Cortex of kidney (tissue), 1 donor: ENCODE measurements at places on chromosomes 3 and 15.

DNA sequence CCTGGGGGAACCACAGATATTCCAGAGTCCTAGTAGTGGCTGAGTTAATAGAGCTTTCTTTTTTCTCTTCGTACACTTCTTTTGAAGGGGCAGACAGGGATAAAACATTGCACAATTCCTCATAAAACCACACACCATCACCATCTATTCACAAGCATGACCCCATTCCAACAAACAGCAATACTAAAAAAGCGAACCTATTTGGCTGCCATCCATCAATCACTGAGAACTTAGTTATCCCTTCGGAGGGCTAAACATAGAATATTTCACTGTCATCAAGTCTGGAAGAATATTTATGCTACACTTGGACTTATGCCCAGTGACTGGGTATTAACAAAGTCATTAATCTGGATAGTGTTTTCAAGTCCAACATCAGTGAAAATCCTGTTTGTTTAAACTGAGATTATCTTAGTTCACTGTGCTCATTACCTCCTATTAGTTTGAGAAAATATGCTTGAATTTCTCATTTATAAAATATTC, 80.3 kb upstream of the PRTG start:
- no peak for DNase-seq

DNA sequence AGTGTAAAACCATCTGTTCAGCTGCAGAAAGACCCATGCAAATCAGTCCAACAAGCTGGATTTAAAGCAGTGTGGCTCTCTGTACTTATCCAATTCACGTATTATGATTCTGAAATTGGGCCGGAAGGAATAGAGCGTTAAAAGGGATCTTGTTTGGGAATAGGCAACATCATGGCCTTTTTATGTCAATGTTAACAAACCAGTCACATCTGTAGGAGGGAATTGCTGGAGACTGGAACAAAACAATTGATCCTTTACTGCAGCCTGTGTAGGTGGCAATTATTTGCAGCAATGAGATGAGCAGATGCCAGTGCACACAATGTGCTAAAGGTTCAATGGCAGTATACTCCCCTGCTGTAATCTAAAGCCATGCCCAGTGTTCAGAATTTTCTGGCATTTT, 887.4 kb upstream of the ROBO1 start:
- no peak for DNase-seq

DNA sequence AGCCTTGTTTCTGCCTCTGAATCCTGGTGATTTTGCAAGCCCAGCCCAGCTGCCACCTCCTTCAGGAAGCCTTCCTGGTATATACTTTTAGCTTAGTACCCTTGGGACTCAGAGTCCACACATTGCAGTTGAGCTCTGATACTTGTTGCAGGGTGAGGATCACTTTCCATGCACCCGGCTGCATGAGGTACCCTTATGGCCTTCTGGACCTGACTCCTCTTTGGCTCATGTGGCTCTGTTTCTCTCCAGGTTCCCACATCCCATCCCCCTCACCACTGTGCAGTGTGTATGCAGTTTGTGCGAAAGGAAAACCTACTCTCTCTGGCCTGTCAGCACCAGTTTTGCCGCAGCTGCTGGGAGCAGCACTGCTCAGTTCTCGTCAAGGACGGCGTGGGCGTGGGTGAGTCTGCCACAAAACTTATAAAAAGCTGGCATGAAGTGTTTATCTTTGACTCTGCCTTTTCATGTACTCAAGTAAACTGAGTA, 23.1 kb upstream of the P4HTM start:
- DNase-seq, result no peak

- DNase-seq, result no peak
Observed at GRCh38 chr3:96319166-96319565, 495.2 kb upstream of the EPHA6 start.

DNA sequence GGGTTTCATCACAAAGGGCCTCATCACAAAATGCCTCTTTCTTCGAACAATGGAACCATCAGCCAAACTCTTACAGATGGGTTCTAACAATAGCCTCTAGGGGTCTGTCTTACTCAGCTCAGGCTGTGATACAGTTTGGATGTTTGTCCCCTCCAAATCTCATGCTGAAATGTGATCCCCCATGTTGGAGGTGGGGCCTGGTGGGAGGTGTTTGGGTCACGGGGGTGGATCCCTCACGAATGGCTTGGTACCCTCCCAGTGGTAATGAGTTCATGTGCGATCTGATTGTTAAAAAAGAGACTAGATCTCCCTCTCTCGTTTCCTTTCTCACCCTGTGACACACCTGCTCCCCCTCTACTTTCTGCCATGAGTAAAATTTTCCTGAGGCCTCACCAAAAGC, 47.9 kb upstream of the LIPC start:
- DNase-seq, result no peak

GRCh38 chr3:192005989-192006388, 545.0 kb downstream of the PYDC2 start:
- DNase-seq, result no peak
